Daoy (cell line): ENCODE measurements at places on chromosomes 5 and 9. TPM values are rescaled to one million over a fixed set of nuclear protein-coding genes. Genes with fewer than 3 reads are reported as not detected.

The OCLN gene
- 30.8 and 39.0 TPM in 2 replicates for total RNA-seq

GRCh38 chr9:95379630-95380029 is 62.1 kb upstream of the FANCC start:
- no peak for DNase-seq

GRCh38 chr5:80977764-80978163 is 17.6 kb downstream of the RASGRF2 start:
- no peak for DNase-seq

The LECT2 gene
- total RNA-seq = not detected in 2 replicates

The PDE6A gene
- total RNA-seq = not detected in 2 replicates

The PCDHB2 gene
- 12.1 and 22.4 TPM in 2 replicates for total RNA-seq

GRCh38 chr5:38410304-38410990 is 146.0 kb downstream of the LIFR start:
- DNase-seq = no peak

The CARTPT gene
- not detected in 2 replicates for total RNA-seq

DNA sequence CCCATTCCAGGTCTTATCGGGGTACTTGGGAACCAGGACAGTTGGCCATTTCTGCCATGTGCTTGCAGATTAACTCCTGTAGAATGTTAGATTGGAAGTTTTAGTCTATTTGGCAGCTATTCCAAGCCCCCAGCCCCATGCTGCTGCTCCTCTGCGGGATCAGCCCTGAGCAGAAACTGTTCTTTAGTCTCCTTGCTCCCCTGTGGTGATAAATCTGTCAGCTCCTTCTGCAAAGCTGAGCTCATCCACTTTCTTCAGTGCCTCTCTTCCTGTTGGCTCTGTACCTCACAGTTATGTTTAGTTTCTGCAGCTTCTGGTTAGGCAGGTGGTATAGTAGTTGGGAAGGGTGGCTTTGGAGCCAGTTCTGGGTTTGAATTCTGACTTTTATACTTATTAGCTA is 170.4 kb downstream of the GRIA1 start:
- no peak for DNase-seq

DNA sequence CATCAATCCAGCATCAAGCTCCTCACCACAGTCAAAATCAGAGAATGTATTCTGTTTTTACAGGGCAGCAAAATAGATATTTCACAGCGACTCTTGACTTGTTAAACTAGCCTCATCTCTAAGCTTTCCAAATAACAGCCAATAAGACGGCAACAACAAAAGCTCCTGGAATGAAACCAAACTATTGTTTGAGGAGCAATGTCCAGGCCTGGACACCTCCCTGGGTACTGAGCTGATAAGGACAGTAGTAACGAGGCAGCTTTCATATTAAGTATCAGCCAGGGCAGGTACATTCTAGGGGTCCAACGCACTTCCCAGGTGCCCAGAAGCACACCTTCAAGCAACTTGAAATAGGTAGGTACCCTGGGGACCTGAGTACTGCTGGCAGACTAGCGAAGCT is 260.3 kb downstream of the ENC1 start:
- no peak for DNase-seq

- peak; percentile 49 for DNase-seq
These were observed 76.1 kb downstream of the HMHB1 start for GRCh38 chr5:143887903-143888665.

The FOXD4L3 gene
- not detected in 2 replicates for total RNA-seq

- peak; percentile 21 for DNase-seq
These were observed 415.4 kb upstream of the SEMA6A start for GRCh38 chr5:116989995-116990394.

- DNase-seq = no peak
These were observed 243.2 kb downstream of the CEMIP2 start for GRCh38 chr9:71524996-71525580.

- DNase-seq = peak; percentile 57
These were observed 139.9 kb downstream of the PIP5K1B start for GRCh38 chr9:68844631-68845612.

The LPAR1 gene
- 11.4 and 13.5 TPM in 2 replicates for total RNA-seq

The CDX1 gene
- 0.06 and 1.3 TPM in 2 replicates for total RNA-seq

- DNase-seq = no peak
These were observed 479.9 kb upstream of the ZNF462 start for GRCh38 chr9:106383072-106383471.

DNA sequence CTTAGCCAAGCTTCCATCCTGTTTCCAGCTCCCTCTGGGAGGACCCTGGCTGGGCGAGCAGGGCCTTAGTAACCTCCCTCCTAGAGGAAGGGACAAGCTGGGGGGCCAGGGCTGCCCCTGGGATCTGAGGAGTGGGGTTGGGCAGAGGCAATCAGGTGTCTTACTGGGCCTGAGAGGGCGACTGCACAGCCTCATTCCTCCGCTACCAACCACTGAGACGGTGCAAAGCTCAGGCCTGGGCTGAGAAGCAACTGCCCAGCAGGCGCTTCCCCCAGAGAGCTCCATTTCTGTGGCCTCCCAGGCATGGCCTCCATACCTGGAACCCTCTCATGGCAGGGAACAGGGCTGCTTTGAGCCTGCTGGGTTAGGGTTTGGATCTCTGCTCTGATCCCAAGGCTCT is 18.8 kb upstream of the GFPT2 start:
- no peak for DNase-seq

The ADGRD2 gene
- 0.23 TPM in 1 of 2 replicates, not detected in the other for total RNA-seq

The MAP3K1 gene
- 8.6 and 10.2 TPM in 2 replicates for total RNA-seq

The SLC46A2 gene
- total RNA-seq = not detected in 2 replicates

The FOXD4L5 gene
- not detected in 2 replicates for total RNA-seq

DNA sequence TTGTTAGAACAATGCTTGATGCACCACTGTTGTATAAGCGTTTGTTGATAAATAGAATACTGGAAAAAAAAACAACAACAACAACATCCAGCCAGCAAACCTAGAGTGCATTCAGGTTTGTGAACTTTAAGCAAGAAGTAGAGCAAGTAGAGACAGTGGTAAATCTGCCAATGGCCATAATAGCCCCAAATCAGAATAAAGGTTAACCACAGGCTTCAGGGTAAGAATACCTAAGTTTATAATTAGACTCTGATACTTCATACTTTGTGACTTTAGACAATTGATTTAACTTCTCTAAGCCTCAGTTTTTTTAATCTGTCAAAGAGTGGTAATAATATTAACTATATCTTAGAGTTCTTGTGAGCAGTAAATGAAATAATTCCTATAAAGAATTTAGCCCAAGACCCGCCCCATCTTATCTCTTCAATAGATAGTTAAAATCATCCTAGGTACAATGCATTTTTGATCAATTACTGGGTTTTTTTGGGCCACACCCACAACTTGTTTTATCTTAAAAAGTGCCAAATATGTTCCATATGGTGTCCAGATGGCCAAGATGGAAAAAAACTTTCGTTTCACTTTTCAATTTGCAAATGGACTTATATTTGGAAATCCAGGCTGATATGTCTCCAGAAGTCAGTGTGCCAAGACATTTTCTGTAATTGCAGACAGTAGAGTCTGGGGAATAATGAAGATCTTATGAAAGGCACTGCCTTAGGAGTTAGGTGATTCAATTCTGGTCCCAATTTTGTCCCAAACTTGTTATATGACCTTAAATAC is 24.5 kb upstream of the DPYSL3 start:
- DNase-seq = peak; percentile 53

The POLR3G gene
- total RNA-seq = 20.7 and 32.6 TPM in 2 replicates

The SAPCD2 gene
- 69.8 and 86.6 TPM in 2 replicates for total RNA-seq

The CDC26 gene
- 120 and 179 TPM in 2 replicates for total RNA-seq

The PTPN3 gene
- 10.4 and 25.4 TPM in 2 replicates for total RNA-seq

DNA sequence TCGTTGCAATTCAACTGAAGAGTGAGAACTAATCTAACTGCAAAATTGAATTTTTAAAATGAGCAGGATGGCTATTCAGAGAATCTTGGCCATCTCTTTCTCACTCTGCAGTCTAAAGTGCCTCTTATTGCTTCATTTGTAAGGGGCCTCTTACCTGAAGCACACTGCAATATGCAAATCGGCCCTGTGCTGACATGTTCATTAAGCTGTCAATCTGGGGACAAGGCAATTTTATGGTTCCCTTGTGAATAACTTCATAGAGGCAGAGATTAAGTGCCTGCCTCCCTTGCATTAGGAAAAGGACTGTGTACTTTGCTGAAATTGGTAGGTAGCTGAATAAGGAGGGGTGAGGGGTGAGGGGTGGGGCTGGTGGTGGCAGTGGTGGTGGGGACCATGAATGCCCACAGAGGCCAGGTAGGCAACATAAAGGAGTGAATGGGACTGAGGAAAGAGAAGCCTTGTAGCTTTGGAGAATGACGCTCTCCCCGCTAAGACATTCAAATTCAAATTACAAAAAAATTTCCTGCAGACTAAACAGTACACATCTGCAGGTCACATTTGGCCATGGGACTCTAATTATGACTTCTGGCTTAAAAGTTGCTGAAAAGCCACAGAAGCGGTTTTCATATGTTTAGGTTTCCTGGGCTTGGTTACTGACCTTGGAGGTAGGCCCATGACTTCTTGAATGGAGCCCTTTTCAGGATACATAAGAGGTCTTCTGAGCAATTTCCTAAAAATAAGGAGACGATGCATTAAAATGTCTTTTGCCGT is 25.0 kb downstream of the TNFSF8 start:
- no peak for DNase-seq

GRCh38 chr5:149360272-149360671 is 2.4 kb downstream of the PCYOX1L start:
- DNase-seq = no peak

The ENTR1 gene
- total RNA-seq = 85.3 and 88.0 TPM in 2 replicates

The FBP2 gene
- total RNA-seq = not detected in 2 replicates

The ACER2 gene
- 0.06 and 0.46 TPM in 2 replicates for total RNA-seq

DNA sequence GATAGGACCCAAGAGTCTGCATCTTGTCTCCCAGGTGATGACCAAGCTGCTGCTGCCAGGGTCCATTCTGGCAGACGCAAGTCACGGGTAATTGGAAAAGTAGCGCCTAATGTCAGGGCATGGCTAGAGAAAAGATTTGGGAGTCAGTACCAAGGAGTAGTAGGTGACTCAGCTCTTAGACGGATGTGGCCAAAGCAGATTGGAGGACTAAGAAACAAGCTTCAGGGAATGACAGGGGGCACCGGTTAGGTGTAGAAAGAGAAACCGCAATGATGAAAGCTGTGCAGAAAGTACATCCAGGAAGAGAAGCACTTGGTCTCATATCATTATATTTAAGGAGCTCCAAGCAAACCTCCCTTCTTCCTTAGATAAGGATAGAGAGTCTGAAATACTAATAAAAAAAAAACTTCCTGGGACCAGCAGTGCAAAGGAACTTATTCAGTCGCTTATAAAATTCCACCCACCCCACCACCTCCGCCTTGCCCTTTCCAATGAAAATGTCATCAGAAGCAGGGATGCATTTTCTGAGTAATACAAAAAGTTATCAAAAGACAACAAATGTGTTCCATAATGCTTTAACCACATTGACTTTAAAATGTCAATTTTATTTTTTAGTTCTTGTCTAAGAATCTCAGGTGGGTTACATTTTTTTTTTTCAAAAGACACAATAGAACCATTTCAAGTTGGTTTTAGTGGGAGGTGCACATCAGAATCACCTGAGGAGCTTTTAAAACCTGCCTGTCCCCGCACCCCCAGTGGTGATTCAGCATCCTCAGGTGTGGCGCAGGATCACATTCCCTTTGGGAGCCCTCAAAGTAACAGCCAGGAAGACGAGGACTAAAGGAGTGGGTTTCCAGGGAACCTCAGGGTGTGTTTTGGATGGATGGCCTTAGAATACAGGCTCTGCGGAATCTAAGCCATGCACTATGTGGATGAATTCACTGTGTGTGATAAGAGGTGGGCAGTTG is 31.2 kb downstream of the PTPN3 start:
- peak; percentile 77 for DNase-seq

GRCh38 chr5:61704289-61704688 is 372.2 kb downstream of the ZSWIM6 start:
- DNase-seq = no peak

DNA sequence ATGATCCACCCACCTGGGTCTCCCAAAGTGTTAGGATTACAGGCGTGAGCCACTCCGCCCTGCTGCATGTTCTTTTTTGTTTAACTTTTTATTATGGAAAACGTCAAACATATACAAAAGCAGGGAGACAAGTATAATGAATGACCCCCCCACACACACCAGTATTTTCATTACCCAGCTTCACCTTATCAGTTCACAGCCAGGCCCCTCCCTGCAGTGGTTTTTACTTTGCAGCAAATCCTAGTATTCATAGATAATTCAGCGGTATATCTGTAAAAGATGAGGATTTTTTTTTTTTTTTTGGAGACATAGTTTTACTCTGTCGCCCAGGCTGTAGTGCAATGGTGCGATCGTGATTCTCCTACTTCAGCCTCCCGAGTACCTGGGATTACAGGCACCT is 2.3 kb downstream of the POMT1 start:
- no peak for DNase-seq

DNA sequence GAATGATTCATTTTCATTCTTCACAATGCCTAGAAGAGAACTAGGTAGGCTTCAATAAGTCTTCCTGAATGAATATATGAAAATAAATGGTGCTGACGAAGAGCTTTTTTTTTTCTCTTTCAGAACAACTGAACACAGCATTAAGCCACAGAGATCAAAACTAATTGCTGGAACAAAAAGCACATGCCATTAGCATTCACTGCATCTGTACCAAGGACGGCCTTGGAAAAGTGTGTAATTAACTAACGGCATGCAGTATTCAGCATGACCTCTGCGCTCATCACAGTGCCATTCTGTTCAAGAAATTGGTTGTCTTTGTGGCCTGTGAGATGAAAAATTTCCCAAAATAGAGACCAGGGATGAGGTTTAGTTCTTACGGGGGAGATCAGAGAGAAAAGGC is 99.3 kb downstream of the NUDT12 start:
- no peak for DNase-seq
